Hematopoietic multipotent progenitor cell treated with erythropoietin and hydrocortisone succinate and interleukin-3 and kit ligand, for 17 days (in vitro differentiated cells): ENCODE measurements at places on chromosomes 16 and 17.

DNA sequence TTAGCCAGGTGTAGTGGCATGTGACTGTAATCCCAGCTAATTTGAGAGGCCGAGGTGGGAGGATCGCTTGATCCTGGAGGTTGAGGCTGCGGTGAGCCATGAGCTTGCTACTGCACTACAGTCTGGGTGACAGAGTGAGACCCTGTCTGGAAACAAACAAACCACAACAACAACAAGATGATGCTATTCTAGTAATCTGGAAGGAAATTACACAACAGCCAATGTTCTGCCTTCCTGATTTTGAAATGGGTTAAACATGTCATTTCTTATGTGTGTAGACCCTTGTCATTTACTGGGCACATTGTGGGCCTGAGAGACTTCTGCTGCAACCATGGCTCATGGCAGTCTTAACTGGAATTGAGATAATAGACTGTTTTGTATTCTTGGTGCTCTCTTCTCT, 5.9 kb downstream of the COQ7 start:
- no peak for DNase-seq

DNA sequence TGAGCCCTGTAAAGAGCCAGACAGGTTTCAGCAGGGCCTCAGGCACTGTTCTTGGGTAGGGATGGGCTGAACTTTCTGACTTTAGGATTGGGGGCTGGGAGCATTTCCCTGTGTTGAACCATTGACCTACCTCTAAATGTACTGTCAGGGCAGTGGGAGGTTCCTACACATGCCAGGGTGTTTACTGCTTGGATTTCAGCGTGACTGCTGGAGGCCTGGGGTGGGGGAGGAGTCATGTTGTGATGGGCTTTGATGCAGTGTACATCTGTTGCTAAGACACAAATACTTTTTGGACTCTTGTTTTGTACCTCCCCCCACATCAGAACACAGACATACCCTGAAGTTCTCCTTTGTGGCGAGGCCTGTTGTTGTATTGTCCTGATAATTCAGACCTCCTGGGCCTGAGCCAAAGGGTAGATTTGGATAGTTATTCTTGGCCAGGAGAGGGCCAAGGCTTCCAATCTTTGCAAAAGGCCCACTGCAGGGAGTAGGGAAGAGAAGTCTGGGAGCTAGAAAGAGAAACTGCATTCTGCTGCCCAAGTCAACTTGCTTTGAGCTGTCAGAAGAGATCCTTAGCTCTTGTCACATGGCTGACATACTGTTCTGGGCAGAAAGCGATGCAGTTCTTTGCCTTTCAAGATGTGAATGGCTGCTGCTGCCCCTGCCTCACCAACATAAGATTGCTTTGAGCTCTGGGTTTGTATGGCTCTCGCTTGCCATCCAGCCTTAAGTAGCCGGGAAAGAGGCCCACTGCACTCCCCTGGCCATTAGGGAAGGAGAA, 3.7 kb downstream of the NFE2L1 start:
- peak; percentile 46 for DNase-seq

DNA sequence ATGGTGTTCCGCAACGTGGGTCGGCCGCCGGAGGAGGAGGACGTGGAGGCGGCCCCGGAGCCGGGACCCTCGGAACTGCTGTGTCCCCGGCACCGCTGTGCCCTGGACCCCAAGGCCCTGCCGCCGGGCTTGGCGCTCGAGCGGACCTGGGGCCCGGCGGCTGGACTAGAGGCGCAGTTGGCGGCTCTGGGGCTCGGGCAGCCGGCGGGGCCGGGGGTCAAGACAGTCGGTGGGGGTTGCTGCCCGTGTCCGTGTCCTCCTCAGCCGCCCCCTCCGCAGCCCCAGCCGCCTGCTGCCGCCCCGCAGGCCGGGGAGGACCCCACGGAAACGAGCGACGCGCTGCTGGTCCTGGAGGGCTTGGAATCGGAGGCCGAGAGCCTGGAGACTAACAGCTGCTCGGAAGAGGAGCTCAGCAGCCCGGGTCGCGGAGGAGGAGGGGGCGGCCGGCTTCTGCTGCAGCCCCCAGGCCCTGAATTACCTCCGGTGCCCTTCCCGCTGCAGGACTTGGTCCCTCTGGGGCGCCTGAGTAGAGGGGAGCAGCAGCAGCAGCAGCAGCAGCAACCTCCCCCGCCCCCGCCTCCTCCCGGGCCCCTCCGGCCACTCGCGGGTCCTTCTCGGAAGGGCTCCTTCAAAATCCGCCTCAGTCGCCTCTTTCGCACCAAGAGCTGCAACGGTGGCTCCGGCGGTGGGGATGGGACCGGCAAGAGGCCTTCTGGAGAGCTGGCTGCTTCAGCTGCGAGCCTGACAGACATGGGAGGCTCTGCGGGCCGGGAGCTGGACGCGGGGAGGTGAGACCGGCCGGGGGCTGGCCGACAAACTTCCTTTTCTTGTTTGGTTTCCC, 821 bp downstream of the SOCS7 start:
- no peak for DNase-seq

DNA sequence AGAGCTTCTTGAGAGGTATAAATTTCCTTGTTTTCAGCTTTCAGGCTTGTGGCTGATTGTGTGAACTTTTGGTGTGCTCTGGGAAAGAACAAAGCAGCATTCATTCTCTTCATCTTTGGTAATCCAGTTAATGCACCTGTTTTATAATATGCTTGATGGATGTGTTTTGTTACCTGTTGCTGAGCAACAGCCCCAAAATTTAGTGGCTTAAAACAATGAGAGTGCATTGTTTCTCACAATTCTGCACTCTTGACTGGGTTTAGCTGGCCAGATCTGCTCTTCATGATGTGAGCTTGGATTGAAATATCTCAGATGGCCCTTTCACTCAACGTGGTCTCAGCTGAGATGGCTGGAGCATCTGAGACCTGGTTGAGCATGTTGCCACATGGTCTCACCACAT, 58.7 kb upstream of the NOL11 start:
- DNase-seq: no peak

DNA sequence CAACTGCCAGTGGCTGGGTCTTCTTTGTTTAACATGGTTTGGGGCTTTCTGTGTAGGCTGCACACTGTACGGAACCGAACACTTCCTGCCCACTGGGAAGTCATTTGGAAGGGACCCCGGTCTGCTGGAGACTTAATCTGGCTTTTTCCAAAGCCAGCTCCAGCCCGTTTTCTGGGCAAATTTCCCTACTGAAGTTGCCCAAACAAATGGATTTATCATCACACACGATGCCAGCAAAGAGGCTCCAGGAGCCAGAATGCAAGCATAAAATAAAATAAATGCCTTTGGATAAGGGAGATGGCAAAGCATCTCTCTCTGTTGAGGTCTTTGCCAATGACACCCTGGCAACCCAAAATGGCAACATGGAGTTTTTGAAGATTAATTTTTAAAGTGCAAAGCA, 259.9 kb upstream of the IRX3 start:
- DNase-seq: no peak

DNA sequence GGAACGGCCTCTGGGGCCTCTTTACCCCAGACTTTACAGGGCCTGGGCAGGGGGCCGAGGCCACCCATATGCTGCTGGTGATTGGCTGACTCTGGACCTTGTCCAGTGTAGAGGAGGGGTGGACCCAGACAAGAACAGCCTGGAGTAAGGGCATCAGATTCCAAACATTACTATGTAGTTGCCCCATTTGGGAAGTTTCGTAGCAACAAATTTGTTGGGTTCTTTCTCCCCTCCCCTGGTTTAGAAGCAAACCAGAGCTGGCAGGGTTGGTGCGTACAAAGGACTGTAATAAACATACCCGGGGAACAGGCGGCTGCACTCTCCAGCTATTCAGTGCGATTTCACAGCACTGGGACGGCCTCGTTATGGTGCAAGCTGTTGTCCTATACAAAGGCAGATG, 145.5 kb downstream of the NTN1 start:
- DNase-seq: no peak

DNA sequence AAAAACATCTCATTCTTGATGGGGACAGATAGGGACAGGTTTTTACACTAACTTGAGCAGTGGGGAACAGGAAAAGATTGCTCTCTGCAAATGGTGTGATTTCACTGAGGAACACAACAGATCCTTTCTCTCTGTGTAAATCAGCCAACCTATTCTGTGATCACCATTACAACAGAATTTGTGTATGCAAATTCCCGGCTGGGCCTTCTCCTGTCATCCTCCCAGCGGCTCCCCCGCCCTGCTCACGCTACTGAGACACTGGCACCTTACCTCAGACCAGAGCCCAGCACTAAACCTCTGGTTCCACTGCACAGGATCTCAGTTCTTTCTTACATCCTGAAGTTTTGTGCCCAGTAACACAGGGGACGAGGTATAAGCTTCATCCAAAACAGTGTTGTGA, 97.0 kb upstream of the FA2H start:
- DNase-seq: no peak

GRCh38 chr17:48722915-48723422, at the start of gene PRAC2:
Gene PRAC2, plus strand, starts transcription at chr17:48723185. Its CDS starts 1,226 bp downstream, at chr17:48724411.
- DNase-seq: no peak

- DNase-seq: no peak
Observed at GRCh38 chr16:51172368-51172767, 21.3 kb upstream of the SALL1 start.

- DNase-seq: no peak
Observed at GRCh38 chr17:29958947-29959657, 17.7 kb downstream of the EFCAB5 start.

DNA sequence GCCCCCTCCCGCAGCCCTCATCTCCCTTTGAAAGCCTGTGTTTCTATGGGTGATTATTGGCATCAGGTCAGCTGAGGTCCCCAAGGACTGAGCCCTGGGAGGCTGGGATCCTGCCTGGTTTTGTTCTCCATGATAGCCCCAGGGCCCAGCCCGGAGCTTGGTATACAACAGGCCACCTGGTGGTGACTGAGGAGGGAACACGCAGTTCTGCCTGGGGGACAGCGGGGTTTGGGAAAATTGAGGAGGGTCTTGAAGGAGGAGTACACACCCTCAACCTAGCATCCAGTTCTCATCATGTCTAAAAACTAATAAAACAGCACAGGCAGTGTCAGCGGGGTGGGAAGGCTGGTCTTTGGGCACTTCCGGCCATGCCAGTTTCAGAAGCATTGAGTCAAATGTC, 335.1 kb downstream of the CPPED1 start:
- no peak for DNase-seq

- no peak for DNase-seq
Observed at GRCh38 chr16:30888856-30889499, 4.9 kb downstream of the BCL7C start.

DNA sequence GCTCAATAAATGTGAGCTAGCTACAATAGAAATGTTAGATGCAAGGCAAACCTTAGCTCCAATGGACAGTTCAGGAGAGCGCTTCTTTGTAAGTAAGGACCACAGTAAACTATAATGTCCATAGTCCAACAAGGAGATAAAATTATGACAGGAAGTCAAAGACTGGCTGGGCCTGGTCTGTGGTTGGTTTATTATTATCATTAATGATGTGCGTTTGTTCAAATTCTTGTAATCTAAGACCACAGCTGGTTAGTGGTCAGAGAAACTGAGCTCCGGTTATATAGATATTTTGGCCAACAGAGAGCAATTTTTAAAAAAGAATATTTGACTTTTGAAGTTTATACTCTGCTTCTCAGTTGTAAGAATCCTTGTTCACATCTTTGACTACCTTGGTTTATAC, 4.7 kb upstream of the CMTM2 start:
- no peak for DNase-seq

DNA sequence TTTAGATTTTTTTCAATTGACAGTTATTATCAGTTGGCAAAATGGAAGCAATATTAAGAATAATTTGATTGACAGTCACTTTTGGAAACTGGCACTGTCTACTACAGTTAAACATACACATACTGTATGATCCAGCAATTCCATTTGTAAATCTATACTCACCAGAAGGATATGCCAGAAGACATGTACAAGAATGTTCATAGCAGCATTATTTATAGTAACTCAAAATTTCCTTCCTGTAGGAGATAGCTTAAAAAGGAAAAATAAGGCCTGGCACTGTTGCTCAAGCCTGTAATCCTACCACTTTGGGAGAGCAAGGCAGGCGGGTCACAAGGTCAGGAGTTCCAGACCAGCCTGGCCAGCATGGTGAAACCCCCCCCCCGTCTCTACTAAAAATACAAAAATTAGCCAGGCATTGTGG, 89.3 kb downstream of the VMP1 start:
- no peak for DNase-seq

DNA sequence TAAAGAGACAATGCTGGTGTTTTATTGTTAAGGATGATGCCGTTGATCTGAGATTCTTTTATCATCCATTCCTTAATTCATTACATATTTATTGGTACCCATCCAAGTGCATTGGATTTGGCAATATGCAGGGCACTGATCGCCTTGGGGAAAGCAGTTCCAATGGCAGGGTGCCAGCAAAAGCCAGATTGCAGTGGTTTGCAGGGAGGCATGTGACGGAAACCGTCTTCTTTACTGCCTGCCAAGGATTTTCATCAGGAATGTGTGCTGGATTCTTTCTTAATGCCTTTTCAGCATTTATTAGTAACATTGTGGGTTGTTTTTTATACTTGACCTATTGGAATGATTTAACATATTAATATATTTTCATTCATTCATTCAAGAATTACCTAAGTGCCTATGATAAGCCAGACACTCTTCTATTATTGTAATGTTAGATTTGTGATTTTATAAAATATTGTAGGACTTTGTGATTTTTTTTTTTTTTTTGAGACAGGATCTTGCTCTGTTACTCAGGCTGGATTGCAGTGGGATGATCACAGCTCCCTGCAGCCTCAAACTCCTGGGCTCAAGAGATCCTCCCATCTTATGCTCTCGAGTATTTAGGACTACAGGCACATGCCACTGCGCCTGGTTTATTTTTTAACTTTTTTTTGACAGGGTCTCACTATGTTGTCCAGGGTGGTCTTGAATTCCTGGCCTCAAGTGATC, 93.4 kb upstream of the TNRC6A start:
- no peak for DNase-seq

DNA sequence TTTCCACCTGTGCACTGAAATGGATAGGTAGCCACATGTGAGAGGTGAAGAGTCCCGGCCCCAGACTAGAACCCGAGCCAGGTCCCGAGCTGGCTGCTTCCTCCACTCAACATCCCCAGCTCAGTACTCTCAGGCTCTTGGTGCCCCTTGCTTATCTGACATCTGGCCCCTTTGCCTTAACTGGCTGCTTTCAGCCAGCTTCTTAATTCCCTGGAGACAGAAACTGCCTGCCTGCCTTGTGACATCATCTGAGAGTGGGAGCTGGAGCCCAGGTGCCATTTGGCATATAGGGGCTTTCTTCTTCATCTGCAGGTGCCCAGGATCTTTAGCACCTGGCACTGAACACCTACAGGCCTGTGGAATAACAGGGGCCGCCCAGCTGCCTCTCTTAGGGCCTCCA, 8.9 kb downstream of the CHAD start:
- no peak for DNase-seq

- no peak for DNase-seq
Observed at GRCh38 chr17:17590883-17591354, 589 bp downstream of the PEMT start.
